ENCODE measurements at places on chromosomes 2 and 18. TPM values are rescaled to one million over a fixed set of nuclear protein-coding genes. Genes with fewer than 3 reads are reported as not detected.

GRCh38 chr2:217077831-217078407 lies 218.1 kb upstream of the TNP1 start:
- DNase-seq: no peak

- no peak for DNase-seq
Measured at GRCh38 chr2:136693966-136694365, 71.4 kb upstream of the THSD7B start.

DNA sequence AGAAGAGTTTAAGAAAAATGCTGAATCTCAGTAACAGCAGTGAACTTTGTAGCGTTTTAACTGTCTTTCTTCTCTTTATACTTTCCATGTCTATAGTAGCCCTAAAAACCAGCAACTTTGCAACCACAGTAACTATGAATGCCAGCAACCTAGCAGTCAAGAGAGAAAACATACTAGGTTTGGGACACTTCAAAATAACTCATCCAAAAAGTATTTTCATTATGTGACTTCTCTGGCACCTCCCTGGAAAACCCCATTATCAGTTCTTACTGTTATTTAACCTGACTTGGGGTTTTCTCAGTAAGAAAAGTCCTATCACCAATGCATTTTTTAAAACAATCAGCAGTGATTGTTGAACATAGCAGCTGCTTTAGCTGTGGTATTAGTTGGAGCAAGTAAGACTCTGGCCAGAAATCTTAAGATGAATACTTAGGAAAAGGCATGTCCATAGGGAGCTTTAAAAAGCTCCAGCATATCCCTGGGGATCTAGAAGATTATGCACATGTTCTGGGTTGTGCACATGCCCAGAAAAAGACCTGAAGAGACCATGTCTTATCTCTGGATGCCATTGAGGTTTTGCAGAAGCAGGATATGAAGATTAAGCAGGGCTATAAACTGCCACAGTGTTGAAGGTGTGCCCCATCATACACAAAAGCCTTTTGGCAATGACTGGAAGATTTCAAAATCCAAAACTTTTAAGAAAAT lies 411.3 kb downstream of the CMPK2 start:
- DNase-seq: no peak

DNA sequence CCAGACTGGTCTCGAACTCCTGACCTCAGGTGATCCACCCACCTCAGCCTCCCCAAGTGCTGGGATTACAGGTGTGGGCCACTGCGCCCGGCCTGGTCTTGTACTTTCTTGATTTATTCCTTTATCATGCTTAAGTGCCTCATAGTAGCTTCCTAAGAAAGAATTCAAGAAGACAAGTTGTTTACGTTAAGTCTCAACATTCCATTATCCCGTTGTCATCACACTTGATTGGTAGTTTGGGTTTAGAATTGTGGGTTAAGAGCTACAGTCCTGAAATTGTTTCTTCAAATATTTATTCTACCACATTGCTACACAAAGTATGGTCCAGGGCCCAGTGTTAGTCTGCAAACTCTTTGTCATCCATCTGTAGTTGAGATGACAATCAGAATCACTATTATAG lies 194.0 kb downstream of the VWC2L start:
- DNase-seq: no peak

DNA sequence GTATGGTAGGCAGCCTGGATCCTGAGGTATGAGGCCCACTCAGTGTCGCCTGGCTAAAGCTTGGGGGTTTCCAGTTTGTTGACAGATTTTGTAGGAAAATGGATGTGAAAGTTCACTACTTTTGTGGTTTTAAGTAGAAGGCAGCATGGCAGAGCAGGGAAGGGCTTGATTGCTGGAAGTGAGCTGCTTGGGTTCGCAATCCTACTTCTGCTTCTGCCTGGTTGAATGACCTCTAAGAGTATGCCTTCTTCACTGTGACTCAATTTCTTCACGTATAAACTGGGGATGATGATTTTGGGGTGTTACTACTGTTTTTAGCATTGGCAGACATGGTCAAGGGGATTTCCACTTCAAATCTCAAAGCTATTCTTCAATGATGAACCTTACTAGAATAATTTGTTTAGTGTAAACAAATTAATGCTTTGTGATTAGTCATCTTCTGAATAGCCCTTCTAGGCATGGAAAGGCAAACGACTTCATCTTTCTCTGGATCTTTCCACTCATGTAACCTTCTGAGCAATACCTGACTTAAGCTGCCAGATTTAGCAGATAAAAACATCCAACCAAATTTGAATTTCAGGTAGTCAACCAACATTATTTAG lies 13.2 kb downstream of the BMP10 start:
- DNase-seq: no peak

DNA sequence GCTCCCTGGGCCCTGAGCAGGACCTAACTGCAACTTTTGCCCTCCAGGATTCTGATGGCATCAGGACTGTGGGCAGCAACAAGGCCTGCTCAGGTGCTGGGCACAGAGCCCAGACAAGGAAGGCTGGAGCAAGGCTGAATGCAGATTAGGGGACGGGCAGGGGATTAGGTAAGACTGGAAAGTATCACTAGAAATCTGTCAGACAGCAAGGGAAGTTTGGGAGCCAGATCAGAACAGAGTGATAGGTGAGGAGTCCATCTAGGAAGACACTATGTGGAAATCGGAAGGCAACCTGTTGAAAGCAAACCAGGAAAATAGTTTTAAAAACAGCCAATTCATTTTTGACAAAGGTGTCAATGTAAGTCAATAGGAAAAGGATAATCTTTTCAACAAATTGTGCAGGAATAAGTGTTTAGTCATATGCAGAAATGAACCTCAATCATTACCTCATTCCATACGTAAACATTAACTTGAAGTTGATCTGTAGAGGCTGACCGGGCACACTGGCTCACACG lies 56.4 kb upstream of the STPG4 start:
- DNase-seq: no peak

GRCh38 chr18:69935319-69936190 lies 12.1 kb downstream of the CD226 start:
- peak; percentile 89 for DNase-seq

- no peak for DNase-seq
Measured at GRCh38 chr2:209499069-209499468, 75.2 kb downstream of the MAP2 start.

DNA sequence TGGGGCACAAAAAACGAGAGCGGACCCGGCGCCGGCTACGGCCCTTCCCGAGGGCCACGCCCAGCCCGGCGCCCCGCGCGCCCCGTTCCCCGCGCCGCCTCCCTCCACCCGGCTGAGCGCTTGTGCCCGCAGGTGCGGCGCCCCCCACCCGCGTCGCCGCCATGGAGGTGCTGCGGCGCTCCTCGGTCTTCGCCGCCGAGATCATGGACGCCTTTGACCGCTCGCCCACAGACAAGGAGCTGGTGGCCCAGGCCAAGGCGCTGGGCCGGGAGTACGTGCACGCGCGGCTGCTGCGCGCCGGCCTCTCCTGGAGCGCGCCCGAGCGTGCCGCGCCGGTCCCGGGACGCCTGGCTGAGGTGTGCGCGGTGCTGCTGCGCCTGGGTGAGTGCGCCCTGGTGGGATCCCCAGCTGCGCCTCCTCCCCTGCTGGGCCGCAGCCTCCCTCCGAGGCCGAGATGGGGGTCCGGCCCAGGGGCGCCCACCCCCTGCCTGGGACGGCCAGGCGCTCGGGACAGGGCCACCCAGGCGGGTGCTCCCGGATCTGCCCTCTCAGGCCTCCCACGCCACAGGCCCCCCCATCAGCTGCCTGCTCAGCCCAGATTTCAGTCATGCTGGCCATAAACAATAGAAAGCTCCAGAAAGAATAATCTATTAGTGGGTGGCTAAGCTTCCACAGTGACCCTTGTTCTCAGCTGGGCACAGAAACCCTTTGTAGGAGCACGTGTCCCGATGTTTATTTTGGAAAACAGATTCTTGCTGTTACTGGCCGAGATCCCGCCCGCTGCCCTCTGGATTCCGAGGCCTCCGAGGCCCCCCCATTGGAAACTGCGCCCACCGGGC lies 997 bp downstream of the BOK start:
- DNase-seq: peak; percentile 61

DNA sequence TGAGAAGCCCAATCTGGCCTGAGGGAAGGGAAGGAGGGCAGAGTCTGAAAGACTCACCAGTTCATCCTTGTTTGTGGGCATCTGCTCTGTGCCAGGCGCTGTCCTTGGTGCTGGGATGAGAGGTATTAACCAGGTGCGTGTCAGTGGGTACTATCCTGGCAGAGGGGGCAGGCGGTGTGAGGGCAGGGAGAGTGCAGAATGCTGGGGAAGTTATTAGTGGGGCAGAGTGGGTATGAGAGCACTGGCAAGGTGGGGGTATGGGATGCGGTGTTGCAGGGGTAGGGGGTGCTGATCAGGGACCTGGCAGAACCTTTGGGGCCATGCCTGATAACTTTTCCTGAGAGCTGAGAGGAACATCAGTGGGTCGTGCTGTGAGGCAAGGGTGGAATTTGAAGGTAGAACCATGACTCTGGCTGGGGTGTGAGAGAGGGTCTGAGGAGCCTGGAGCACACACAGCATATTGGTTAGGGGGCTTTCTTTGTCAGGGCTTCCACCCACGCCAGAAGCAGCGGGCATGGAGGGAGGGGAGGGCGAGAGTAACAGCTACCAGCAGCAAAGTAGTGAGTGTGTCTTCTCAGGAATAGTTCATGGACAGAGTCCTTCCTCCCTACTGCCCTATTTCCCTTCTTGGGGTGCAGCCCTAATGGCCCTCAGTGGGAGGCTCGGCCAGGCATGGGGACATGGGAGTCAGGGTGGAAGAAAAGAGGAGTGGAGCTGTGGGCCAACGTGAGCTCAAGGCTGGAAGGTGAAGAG lies 290.7 kb downstream of the CYP26B1 start:
- DNase-seq: no peak

DNA sequence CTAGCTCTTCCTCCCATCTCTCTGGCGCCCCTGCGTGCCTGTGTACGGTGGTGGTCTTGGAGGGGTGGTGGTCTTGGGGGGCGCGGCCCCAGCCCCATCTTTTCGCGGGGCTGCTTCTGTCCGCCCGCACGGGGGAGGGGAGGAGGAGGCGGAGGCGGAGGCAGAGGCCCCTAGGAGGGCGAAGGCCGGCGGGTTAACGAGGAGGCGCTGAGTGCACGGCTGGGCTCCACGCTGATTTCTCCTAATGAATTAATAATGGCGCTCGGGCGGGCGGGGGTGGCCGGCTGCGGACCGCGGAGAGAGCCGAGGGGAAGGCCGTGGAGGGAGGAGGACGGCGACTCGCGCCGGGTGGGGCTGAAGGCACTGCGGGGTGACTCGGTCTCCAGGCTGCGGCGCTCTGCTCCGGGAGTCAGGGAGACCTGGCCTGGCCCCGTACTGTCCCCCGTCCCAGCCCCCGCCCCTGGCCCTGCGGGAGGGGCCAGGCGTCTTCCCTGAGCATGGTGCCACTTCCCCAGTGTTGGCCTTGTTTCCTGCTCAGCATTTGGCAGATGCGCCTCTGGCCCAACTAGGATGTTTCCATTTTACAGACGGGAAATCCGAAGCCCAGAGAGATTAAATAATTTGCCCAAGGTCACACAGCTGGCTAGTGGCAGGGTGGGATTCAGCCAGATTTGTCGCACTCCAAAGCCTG lies 6.0 kb downstream of the GAREM2 start:
- DNase-seq: no peak

DNA sequence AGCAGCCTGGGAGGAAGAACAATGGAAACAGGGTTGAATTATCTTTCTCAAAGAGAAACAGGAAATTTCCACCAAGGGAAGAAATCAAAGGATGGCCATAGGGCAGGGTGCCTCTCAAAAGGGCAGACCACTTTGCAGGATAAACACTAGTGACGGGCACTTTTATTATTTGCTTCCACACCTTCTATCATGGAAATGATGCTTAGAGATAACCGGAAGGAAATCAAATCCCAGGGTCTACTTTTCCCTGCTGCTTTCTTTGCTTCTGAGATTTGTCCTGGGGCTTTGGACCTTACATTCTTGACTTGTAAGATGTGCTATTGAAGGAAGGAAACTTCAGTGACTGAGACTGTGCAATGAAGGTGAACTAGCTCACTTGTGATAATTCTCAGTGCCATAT lies 1.1 kb upstream of the SCN9A start:
- DNase-seq: no peak

DNA sequence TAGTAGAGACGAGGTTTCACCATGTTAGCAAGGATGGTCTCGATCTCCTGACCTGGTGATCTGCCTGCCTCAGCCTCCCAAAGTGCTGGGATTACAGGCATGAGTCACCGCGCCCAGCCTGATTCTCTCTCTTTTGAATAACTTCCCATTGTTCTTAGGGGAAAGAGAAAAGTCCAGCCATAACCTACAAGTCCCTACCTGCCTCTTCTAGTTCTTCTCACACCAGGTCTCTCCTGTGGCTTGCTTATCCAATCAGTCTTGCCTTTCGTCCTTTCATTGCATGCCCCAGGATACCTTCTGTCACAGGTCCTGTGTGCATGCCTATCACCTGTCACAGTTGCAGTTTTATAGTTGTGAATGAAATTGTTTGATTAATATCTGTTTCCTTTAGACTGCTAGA lies 148.1 kb downstream of the SLC4A3 start:
- DNase-seq: no peak

GRCh38 chr18:50706199-50706598 lies 113.6 kb downstream of the MRO start:
- no peak for DNase-seq

- DNase-seq: no peak
Measured at GRCh38 chr2:9226458-9227380, 20.1 kb downstream of the ASAP2 start.

DNA sequence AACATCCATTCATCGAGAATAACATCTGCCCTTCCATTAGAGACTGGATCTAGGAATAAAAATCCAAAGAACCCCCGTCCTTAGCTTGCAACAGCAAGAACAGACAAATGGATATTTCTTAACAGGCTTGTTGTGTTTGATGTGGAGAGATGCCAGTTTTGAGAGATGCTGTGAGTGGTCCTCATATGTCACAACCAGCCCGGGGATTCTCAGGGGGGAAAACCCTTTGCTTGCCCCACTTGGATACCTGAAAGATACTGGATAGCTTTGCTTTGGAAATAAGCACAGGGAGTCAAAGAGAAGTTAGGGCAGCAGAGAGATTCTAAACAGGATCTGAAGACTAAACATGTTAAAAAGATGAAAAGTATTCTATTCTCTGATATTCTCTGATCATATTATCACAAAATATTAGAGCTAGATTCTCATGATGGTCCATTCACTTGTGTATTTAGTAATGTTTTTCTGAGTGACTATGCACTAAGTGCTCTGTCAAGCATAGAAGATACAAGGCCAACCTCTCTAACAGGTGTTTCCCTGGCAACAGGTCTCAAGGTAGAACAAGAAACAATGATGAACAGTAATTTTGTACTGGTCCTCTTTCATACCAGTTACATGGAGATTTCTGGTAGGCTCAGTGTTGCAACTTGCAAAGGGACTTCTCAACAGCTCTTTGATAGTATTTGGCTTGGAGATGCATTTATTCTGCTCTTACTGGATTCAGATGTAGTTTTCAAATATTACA lies 348.2 kb downstream of the MYCN start:
- DNase-seq: no peak

GRCh38 chr2:165202239-165202638 lies 1.6 kb downstream of the SCN3A start:
- DNase-seq: no peak

GRCh38 chr18:45876161-45876560 lies 50.7 kb downstream of the SIGLEC15 start:
- DNase-seq: no peak

GRCh38 chr2:149033716-149034115 lies 4.8 kb upstream of the LYPD6B start:
- no peak for DNase-seq

The ZNF512 gene
- 38.1 TPM for total RNA-seq

The CFAP221 gene
- not detected for total RNA-seq

The REG1B gene
- not detected for total RNA-seq

The MSTN gene
- not detected for total RNA-seq

The CFC1B gene
- not detected for total RNA-seq

The ANKRD30B gene
- not detected for total RNA-seq

The SCYGR4 gene
- total RNA-seq: not detected

The SRD5A2 gene
- total RNA-seq: not detected

The CD207 gene
- 0.27 TPM for total RNA-seq

The PCARE gene
- not detected for total RNA-seq
